Activated CD8-positive, alpha-beta memory T cell treated with anti-CD3 and anti-CD28 coated beads for 1 hour (primary cell): ENCODE measurements at places on chromosomes 13 and 19.

GRCh38 chr13:112985803-112986408 is 16.9 kb downstream of the MCF2L start:
- DNase-seq = no peak

GRCh38 chr19:34217952-34218817 is 36.2 kb upstream of the GARRE1 start:
- peak; percentile 30 for DNase-seq

DNA sequence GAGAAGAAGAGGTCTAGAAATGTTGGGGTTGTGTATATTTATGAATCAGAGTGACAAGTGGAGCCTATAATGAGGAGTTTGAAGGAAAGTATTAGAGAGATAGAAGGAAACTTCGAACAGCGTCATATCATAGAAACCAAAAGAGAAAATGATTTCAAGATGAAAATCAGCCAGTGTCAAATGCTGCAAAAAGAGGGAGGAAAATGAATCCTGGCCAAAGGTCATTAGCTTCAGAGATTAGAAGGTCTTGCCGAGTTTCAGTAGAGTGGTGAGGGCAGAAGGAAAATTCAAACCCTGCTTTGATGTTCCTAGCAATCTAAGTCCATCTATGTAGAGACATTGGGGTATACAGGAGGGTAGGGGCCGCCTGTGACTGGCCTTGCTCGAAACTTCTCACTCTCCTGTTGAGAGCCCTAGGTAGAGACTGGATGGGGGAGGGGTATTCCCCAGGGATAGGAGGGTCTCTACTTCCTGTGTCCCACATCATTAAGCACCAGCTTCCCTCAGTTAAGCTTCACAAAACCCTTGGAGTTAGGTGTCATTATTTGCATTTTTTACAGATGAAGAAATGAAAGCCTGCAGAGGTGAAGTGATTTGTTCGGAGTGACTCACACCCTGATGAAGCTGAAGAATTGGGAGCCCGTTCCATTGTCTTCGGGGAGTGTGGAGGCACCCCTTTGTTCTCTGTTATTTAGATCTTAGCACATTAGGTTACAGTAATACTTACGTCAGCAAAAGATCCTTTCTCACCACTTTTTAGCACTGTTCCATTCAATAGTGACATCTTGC is 62.8 kb downstream of the FGF9 start:
- DNase-seq = no peak

DNA sequence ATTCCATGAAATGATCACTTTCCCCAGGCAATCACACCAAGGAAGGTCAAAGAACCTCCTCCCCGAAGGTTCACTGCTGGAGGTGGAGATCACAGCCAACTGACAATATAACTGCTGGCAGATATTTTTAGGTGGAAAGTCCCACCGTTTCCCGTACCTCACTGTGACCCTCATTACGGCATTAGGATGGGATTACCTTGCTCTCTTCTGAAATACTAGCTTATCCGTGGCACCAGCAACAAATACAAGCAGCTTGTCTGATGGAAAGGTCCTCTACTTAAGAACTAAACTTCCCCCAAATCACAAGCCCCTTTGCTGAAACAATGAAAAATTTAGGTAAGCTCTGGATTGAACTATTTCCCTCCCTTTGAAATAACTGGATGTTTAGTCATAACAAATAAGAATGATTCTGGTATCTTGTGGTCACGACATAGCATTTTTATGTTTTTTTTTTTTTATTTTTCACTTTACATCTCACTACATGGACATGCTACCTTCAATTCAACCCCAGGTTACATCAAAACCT is 178.9 kb downstream of the COL4A1 start:
- DNase-seq = no peak

DNA sequence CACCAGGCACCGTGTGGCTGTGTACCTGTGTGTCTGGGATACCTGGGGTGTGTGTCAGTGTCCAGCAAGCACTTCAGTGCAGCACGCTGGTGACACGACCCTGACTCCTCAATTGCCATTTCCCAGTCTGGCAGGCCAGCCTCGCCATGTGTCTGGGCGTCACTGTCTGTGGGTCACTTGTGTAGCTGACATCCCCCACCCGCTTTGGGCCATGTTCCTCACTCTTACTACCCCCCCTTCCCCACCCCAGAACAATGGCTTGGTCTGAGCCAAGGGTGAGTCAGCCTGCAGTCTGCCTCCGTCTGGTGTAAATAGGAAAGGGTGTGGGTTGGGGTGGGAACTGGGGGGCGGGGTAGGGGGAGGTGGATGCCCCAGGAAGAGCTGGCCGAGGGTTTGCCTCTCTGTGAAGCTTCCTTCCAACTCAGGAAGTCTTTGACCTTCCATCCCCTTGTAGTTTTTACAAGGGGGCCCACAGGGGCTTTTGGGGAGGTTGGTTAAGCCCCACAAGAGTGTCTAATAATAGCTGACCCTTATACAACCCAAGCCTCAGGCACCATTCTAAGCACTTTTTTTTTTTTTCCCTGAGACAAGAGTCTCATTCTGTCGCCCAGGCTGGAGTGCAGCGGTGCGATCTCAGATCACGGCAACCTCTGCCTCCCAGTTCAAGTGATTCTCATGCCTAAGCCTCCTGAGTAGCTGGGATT is 17.6 kb downstream of the NOVA2 start:
- DNase-seq = no peak

GRCh38 chr19:10567656-10568055 is 1.1 kb downstream of the CDKN2D start:
- DNase-seq = no peak

DNA sequence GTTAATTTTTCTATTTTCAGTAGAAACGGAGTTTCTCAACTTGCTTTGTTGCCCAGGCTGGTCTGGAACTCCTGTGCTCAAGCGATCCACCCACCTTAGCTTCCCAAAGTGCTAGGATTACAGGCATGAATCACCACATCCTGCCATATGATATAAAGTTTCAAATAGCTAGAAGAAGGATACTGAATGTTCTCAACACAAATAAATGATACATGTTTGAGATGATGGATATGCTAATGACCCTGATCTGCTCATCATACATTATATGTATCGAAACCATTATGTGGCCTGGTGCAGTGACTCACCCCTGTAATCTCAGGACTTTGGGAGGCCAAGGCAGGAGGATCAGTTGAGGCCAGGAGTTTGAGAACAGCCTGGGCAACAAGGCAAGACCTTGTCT is 11.5 kb downstream of the CIB3 start:
- no peak for DNase-seq

- DNase-seq = no peak
These were observed 727.7 kb downstream of the UQCRFS1 start for GRCh38 chr19:28485292-28485691.

GRCh38 chr13:110331362-110331761 is 24.3 kb downstream of the COL4A2 start:
- no peak for DNase-seq

DNA sequence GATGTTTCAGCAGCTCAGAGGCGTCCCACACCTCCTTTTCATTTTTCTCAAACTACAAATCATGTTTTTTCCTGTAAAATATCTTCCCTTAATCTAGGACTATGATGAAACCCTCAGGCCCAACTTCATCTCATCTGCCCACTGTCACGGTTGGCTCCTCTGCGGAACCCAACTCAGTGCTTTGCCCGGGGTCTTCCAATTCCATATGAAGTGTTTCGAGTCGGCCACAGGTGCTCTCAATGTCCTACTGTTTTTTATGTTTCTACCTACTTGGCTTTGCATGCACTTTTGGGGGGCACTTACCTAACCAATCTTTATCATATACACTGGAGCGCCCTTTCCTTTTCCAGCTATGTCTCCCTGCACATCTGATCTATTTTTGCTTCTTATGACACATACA is 28.1 kb downstream of the COL4A1 start:
- DNase-seq = no peak

DNA sequence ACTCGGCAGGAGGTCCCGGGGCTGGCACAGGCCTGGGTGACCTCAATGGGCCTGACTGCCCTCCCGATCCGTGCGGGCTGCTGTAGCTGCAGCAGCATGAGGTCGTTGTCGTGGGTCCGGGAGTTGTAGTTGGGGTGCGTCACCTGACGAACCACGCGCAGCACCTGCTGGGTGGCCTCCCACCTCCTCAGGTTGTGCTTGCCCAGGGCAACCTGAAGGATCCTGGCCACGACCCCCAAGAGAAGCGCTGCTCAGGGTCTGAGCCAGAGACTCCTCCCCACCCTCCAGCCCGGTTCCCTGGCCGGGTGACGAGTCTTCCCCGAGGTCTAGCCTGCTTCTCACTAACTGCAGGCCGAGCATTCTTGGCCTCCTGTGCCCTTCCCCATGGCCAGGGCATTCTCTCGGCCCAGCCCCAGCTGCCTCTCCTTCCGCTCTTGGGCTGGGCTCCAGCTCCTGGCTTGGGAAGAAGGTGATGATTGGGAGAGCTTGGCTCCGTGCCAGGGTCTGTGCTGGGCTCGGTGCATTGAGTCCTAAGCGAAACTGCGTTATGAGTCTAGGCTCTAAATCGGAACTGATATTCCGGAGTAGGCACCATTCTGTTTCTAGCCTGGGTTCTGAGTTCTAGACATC is 3.1 kb downstream of the KLK14 start:
- DNase-seq = no peak

DNA sequence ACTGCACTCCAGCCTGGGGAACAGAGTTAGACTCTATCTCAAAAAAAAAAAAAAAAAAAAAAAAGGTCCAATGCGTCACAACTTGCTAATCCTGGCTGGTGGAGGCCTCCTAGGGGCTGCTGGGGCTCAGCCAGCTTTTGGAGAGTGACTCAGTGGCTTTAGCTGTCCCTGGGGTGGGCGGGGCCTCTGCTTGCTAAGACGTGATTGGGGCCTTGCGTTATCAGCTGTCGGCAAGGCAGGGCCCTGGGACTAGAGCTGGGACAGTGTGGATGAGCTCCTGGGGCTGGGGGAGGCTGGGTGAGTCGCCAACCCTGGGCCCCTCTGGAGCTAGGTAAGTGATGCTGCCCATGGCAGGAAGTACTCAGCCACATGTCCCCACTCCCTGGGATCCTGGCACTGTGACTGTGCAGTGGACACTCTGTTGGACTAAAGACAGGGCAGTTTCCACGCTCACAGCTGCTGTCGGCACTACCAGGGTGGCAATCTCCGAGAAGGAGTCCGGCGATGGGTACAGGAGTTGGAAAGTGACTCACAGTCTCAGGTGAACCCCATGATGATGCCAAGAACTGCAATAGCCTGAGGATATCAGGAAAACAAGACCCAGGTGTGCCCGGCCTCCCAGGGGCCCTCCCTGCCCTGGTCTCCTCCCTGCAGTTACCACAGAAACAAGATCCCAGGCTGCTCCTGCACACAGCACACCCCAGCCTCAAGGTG is 32.2 kb downstream of the F2RL3 start:
- DNase-seq = no peak

- DNase-seq = no peak
These were observed 789.8 kb upstream of the PCDH9 start for GRCh38 chr13:68019901-68020300.

- DNase-seq = no peak
These were observed 47.8 kb upstream of the C1QTNF9 start for GRCh38 chr13:24261566-24261965.

DNA sequence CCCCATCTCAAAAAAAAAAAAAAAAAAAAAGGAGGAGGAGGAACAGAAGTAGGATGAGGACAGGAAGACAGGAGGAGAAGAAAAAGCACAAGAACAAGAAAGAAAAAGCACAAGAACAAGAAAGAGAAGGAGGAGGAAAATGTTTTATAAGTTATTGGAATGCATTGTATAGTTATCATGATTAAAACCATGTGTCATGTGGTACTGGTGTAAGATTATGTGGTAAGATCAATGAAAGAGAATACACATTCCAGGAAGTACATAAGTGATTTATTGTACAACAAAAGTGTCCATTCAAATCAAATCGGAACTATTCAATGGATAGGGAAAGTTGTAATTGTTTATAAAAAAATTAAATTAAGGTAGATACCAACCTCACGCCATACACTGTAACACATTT is 167.7 kb downstream of the MZT1 start:
- DNase-seq = no peak

DNA sequence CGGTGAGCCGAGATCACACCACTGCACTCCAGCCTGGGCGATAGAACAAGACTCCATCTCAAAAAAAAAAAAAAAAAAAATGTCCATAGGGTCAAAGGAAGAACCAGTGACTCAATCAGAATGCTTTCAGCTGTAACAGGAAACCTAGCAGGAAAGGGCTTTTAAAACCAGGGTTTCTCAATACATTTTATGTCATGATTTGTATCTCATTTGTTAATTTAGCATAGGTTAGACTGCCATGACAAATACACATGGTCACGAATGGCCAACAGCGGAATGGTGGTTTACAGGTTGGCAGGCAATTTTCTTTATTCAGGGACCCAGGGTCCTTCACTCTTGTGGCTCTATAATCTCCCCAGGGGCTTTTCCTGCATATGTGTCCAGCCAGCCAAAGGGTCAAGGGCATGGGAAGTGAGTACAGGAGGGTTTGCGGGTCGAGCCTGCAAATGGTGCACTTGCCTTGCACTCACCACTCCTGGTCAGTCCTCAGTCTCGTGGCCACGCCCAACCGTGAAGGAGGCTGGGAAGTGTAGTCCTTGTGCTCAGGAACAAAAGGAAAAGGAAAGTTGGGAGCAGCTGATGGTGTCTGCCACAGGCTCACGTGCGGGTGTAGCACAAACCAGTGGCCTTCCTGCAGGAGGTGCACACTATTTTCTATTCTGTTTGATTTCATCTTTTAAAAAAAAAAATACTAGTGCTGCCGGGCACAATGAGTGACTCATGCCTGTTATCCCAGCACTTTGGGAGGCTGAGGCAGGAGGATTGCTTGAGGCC is 14.8 kb downstream of the DHX34 start:
- DNase-seq = no peak

GRCh38 chr13:71610876-71611275 is 256.1 kb downstream of the DACH1 start:
- no peak for DNase-seq

DNA sequence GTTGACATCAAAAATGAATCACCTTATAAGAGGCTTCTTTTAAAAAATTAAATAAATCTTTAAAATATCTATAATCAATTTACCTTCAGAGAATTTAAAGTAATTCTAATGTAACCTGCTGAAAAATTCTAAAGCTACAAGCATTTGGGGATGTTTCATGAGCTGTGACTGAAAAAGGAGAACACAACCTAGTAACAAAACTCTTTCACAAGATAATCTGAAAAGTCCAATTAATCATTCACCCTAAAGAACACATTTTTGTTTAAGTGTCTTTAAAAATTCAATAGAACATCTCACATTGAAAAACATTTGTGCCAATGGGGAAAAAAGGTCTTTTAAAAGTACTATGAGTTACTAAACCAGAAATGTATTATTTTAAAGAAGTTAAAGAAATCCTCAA is 22.8 kb downstream of the KLF12 start:
- DNase-seq = no peak

GRCh38 chr13:82341116-82341515 is 1541.2 kb downstream of the SLITRK1 start:
- DNase-seq = no peak

- DNase-seq = no peak
These were observed 2.4 kb downstream of the TICAM1 start for GRCh38 chr19:4829001-4829712.
